A549 treated with RU486 at 1 μM for 4 hours (cell line): ENCODE measurements at places on chromosomes 12 and 14. TPM values are rescaled to one million over a fixed set of nuclear protein-coding genes. Genes with fewer than 3 reads are reported as not detected.

Gene TULP3
- total RNA-seq: 16.0 to 21.3 TPM (median 20.0 TPM) in 5 replicates

Gene EPYC
- total RNA-seq: not detected in 5 replicates

Gene PPM1A
- 28.0 to 47.0 TPM (median 40.1 TPM) in 5 replicates for total RNA-seq

Gene IAPP
- not detected in 5 replicates for total RNA-seq

Gene ABCC9
- total RNA-seq: 0.02 TPM in 1 of 5 replicates, not detected in the others

Gene ASB2
- 1.4 to 3.7 TPM (median 2.1 TPM) in 5 replicates for total RNA-seq

Gene BTG1
- 76.2 to 102 TPM (median 87.9 TPM) in 5 replicates for total RNA-seq

Gene RFX4
- 0.05 TPM in 1 of 5 replicates, not detected in the others for total RNA-seq

Gene ACADS
- total RNA-seq: 8.2 to 12.9 TPM (median 10.9 TPM) in 5 replicates

Gene KRT72
- total RNA-seq: not detected in 5 replicates

Gene TSPAN8
- 0.23 to 0.67 TPM (median 0.44 TPM) in 3 of 5 replicates, not detected in the others for total RNA-seq

Gene TMCC3
- 0.86 to 1.1 TPM (median 1.1 TPM) in 5 replicates for total RNA-seq

Gene VAMP1
- total RNA-seq: 8.7 to 13.8 TPM (median 12.4 TPM) in 5 replicates

Gene OR10G3
- not detected in 5 replicates for total RNA-seq

Gene KITLG
- 7.5 to 15.5 TPM (median 13.3 TPM) in 5 replicates for total RNA-seq

Gene HCAR3
- total RNA-seq: 0.09 to 0.19 TPM (median 0.10 TPM) in 4 of 5 replicates, not detected in the other

Gene SOX5
- total RNA-seq: not detected in 5 replicates

Gene POTEM
- not detected in 5 replicates for total RNA-seq

Gene CDCA3
- total RNA-seq: 77.3 to 87.9 TPM (median 81.9 TPM) in 5 replicates

Gene LPAR5
- 0.30 to 0.91 TPM (median 0.50 TPM) in 5 replicates for total RNA-seq

Gene SPRYD4
- total RNA-seq: 1.6 to 2.1 TPM (median 1.9 TPM) in 5 replicates

Gene FBXO33
- 5.3 to 10.0 TPM (median 8.5 TPM) in 5 replicates for total RNA-seq

Gene GPR65
- not detected in 5 replicates for total RNA-seq

Gene C12orf76
- 5.8 to 8.1 TPM (median 7.6 TPM) in 5 replicates for total RNA-seq

Gene PTCSC3
- not detected in 5 replicates for total RNA-seq

Gene LUM
- total RNA-seq: 0.14 to 0.25 TPM (median 0.24 TPM) in 5 replicates

Gene CLEC14A
- not detected in 5 replicates for total RNA-seq

Gene CPNE6
- total RNA-seq: not detected in 5 replicates

Gene SERPINA10
- not detected in 5 replicates for total RNA-seq

Gene BCL11B
- 0.16 to 0.30 TPM (median 0.30 TPM) in 5 replicates for total RNA-seq

Gene CMTM5
- total RNA-seq: not detected in 5 replicates

Gene AICDA
- total RNA-seq: 0.08 to 0.17 TPM (median 0.09 TPM) in 3 of 5 replicates, not detected in the others

Gene ESRRB
- 0.14 to 0.38 TPM (median 0.20 TPM) in 5 replicates for total RNA-seq

Gene KERA
- not detected in 5 replicates for total RNA-seq
